ENCODE measurements at places on chromosomes 4 and X.

- DNase-seq, result no peak
These were observed 79.1 kb downstream of the AMOT start for GRCh38 chrX:112761242-112762207.

DNA sequence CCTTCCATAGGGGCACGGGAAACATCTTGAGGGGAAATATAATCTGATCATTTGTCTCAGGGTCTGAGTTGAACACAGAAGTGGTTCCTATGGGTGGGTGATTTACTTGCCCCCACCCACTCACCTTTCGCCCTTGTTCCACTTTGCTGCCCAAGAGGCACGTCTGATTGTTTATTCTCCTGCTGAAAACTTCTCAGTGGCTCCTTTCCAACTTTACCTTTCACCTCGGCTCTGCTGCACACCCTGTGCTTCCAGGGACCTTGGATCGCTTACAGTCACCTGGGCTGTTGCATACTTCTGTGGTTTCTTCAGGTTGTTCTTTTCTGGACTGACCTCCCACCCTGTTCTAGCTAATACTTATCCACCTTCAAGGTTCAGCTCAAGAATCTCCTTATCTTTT lies 213.4 kb upstream of the JADE1 start:
- DNase-seq, result no peak

DNA sequence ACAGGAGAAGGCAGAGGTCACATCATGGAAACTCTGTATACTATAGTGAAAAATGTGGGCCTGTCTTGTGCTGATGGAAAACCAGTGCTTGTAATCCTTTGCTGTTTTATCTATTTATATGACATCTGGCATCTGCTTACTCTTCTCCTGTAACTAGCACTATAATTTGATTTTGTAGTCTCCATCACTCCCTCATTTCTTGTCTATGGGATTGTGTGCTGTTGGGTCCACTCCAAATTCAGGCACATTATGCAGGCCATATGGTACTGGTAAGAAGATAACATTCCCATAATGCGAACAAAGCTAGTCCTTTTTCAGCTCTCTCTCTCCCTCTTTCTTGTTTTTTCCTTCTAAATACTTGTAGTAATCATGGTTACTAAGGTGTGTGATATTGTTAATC lies 581.2 kb upstream of the IGFBP7 start:
- no peak for DNase-seq

GRCh38 chrX:8242431-8243020 lies 71.5 kb upstream of the VCX2 start:
- no peak for DNase-seq

DNA sequence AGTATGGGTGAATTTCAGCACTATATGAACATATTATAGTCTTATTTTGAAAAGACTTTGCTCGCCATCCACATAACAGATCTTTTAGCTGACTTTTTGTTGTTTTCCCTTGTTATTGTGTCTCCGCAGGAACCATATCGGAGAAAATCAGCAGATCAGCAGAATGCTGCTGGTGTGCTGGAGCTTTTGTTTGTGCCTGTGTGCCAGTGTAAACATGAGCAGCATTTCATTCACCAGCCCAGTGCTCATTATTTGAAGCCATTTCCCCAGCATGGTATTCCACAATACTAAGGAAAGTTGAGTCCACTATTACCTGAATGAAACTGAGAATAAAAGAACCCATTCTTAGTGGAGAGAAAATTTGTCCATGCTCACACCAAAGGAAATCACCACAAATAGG lies 261.8 kb upstream of the ARX start:
- DNase-seq, result no peak

DNA sequence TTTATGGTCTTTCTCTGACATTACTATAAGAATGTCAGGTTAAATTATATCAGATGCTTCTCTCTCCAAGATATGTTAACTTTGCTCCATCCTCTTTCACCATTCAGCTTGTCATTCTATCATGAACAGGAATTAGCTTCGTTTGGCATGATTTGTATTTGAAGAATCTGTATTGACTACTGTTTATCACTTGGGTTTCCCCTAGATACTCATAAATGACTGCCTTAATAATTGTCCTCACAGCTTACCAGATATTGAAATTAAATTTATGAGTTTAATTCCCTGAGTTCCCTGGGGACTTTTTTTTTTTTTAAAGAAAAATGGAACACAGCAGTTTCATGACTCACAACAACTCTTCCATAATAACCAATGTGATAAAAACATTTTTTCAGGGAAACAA lies 76.2 kb upstream of the EOLA2 start:
- DNase-seq, result no peak

DNA sequence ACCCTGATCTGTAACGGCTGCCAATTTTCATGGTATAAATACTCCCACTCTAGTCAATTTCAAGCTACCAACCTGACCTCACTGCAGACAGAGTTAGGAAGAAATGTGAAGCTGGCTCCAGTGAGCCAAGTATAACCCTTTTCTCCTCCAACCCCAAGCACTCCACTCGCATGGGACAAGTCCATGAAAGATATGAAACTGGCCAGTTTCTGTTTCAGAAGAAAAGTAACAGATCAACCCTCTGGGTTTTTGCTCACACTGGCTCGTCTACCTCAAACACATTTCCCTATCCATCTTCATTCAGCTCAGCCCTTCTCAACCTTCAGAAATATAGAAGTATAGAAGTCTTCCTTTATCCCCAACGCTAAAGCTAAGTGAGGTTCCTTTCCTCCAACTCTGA lies 82.4 kb upstream of the NDP start:
- no peak for DNase-seq

GRCh38 chrX:37776283-37776986 lies 3.4 kb upstream of the CYBB start:
- DNase-seq, result no peak

- no peak for DNase-seq
These were observed 144.9 kb downstream of the POLA1 start for GRCh38 chrX:24838629-24839028.

DNA sequence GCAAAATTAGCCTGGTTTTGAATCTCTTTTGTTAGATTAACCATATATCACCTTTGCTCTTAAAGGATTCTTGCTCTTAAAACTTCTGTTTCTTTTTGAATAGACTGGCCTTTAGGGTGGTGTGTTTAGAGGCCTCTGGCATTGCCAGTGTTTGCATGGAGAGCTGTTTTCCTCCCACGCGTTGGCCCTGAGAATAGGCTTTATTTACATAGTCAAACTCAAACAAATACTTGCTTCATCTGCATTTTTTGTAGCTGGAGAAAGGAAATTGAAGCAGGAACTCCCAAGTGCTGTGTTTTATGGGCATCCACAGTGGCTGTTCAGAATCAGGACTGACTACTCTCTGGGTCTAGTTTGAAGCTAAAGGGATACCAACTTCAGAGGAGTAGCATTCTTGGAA lies 2.7 kb downstream of the SHROOM2 start:
- no peak for DNase-seq

DNA sequence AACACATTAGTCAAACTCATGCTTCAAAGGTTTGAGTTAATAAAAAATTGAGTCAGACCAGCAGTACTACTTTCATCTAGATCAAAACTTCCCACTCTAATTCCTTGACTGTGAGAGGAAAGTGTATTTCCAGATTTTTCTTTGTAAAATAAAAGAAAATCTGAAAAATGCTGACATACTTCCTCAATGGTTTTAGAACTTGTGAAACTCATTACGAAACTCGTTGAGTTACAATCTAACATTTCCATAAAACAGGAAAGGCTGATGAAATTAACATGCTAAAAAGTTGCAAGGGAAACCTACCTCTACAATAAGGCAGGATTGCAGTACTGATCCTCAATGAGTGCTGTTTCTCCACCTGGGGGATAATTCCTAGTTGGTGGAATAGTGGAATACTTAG lies 217.8 kb upstream of the HCCS start:
- DNase-seq, result no peak

DNA sequence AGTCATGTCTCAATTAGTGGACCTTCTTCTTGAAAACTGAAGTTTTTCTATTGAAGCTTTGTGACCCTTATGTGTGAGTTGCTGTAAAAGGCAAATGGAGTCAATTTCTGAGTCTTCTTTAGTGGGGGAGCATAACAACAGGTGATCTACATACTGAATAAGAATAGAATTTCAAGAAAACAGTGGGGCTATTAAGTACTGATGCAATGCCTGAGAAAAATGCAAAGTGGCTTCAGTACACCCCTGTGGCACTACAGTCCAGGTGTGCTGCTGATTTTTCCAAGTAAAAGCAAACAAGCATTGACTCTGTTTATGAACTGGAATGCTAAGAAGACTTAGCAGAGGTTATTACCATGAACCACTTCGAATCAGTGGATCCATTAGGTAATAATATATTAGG lies 328.0 kb upstream of the PABPC4L start:
- DNase-seq, result no peak

- no peak for DNase-seq
These were observed 8.7 kb upstream of the SHOX start for GRCh38 chrX:621705-622503.

GRCh38 chr4:54882616-54883015 lies 224.9 kb downstream of the KIT start:
- DNase-seq, result no peak

- no peak for DNase-seq
These were observed 28.8 kb upstream of the GRIA3 start for GRCh38 chrX:123155327-123155726.

All from right cardiac atrium (tissue), 5 donors.